ENCODE measurements at places on chromosomes 3 and 15.

GRCh38 chr3:36697229-36698001, 66.9 kb downstream of the DCLK3 start:
- DNase-seq, result no peak

GRCh38 chr15:98746375-98747155, 98.2 kb downstream of the IGF1R start:
- no peak for DNase-seq

GRCh38 chr3:188309437-188310269, 155.7 kb downstream of the LPP start:
- no peak for DNase-seq

DNA sequence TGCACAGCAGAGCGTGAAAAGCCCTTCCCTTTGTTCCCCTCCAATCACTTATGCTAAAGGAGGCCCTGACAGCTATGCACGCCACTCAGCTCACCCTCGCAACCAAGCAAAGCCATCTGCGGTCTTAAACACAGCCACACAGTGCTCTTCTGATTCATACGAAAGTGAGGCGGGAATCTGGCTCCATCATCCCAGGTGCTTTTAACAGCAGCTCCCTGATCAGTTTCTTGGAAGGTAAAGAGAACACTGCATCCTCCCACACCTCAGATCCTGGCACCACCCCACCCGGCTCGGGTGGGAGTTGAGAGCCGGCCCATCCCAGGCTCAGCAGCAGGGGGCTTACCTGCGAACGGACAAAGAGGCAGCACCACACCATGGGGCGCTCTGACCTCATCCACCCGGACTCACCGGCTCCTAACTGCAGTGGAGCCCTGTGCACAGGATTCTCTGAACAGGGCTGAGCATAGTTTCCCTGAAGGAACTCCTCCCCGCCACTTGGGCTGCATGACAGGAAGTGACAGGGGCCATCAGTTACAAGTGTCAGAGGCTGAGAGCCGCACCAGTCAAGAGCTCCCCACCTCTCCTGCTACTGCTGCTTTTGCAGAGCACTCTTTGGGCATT, 114.3 kb upstream of the ARHGEF3 start:
- no peak for DNase-seq

- no peak for DNase-seq
Measured at GRCh38 chr3:31925271-31925630, 55.8 kb downstream of the OSBPL10 start.

DNA sequence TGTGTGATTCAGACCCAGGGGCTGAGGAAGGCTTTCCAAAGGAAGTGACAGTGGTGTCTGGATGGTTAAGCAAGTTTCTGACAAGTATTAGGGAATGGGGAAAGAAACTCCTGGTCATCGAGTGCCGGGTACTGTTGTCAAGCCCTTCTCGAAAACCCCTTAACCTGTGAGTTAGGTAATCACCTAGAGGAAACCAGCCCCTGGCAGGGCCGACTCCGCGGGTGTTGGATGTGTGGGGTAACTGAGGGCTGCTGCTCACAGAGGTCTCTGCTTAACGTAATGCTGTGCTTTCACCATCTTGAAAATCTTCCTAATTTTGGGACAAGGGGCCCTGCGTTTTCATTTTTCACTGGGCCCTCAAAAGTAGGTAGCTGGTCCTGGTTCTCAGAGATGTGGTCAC, 67.0 kb downstream of the SMAD6 start:
- DNase-seq, result no peak

GRCh38 chr15:78129751-78130287, 1.4 kb downstream of the CIB2 start:
- DNase-seq, result no peak

- DNase-seq, result no peak
Measured at GRCh38 chr15:80871858-80872257, 92.7 kb downstream of the CEMIP start.

GRCh38 chr3:164380156-164380555, 698.1 kb downstream of the SI start:
- DNase-seq, result no peak

All from stimulated activated CD4-positive, alpha-beta T cell treated with anti-CD3 and anti-CD28 coated beads, Interleukin-1b, Interleukin-23, amount 100 ng/mL, for 1 hour (primary cell).